ENCODE measurements at places on chromosomes 4 and X.

- DNase-seq: no peak
Observed at GRCh38 chr4:85509882-85510631, 35.1 kb downstream of the ARHGAP24 start.

GRCh38 chrX:50863471-50863870, 47.1 kb upstream of the BMP15 start:
- DNase-seq: no peak

DNA sequence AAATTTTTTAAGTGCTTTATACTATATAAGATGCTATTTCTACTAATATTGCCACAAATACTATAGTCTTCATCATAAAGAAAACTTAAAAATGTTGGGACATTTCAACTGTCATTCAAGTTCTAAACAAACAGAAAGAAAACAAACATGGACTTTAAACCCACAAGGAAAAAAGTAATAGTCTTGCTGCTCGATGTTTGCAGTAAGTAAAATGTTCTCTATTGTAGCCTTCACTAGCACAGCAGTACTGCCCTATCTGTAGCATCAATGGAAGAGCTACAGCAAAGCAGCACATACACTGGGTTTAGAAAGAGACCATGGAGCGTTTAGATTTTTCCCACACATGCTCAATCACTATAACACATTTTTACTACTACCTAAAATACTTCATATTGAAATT, 146.8 kb downstream of the KLHL13 start:
- DNase-seq: no peak

GRCh38 chr4:88720451-88721428, 23.1 kb upstream of the NAP1L5 start:
- DNase-seq: no peak

DNA sequence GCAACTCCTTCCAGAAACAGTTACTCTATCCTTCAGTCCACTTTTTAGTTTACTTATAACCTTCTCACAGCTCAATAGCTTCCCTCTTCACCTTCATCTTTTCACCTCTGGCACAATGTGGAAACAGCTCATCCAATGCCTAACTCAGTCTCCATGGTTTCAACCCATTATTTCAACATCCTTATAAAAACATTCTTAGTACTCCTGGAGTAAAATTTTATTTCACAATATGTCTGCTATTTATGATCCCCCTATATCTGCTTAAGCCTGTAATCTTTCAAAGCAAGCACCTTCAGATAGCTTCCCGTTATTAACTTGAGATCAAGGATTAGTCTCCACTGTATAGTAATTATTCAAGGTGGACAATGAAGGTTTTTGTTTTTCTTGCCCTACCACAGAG, 156.3 kb downstream of the GASK1B start:
- no peak for DNase-seq

GRCh38 chr4:78024576-78025091, 32.5 kb upstream of the FRAS1 start:
- no peak for DNase-seq

DNA sequence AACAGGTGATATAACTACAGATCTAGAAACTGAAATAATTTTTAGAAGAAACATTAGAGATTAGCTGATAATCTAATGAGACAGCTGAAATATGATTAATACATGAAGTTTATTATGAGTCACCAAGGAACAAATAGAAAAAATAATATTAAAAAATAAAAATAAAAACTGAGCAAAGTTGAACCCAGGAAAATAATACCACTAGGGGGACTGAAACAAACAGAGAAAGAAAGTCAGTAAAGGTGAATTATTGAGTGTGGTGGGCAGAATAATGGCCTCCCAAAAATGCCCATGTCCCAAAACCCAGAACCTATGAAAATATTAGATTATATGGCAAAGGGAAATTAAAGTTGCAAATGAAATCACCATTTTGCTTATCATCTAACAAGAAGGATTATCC, 820.7 kb upstream of the INTU start:
- DNase-seq: no peak

DNA sequence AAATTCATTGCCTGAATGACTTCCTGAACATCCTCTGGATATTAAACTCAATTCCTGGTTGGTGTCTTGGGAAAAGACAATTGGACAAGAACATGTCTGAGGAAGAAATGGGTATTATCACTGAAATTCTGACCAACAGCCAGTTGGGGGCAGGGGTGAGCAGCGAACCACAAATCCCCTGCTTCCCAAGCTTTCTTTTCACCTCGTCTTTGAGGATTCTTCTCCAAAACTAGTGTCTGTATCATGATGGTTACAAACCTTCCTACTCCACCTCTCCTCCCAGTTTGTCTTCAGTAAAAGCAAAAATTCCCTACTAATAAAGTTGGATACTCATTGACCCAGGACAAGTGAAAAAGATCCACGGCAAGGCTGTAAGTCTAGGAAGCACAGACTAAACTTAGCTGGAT, 48.3 kb upstream of the WDR1 start:
- DNase-seq: no peak

DNA sequence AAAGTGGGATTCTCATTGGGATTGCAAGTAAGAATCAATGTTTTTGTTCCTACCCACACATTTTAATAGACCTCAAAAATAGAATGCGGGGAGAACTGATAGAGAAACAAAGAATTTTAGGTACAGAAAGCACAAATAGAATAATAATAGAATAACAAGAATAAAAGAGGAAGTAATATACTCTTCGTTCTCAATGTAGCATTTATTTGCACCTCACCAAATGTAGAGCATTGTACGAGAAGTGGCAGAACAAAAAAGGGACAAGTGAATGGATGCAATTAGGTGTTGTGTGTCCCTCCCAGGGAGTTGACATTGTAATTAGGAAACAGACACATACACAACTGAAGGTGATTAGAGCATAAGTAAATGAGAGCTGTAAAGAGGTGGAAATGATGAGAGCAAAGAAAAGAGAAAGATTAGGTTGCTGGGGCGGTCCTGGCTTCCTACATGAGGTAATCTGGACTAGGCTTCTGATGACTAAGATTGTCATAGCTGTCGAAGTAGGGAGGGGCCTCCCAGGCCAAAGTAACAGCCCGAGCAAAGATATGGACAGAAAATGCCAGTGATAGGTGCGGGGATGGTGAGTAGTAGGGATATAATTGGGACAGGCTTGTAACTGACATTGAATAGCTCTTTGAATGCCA, 10.4 kb downstream of the RAB9A start:
- DNase-seq: no peak

- no peak for DNase-seq
Observed at GRCh38 chr4:19300213-19300612, 951.5 kb upstream of the SLIT2 start.

DNA sequence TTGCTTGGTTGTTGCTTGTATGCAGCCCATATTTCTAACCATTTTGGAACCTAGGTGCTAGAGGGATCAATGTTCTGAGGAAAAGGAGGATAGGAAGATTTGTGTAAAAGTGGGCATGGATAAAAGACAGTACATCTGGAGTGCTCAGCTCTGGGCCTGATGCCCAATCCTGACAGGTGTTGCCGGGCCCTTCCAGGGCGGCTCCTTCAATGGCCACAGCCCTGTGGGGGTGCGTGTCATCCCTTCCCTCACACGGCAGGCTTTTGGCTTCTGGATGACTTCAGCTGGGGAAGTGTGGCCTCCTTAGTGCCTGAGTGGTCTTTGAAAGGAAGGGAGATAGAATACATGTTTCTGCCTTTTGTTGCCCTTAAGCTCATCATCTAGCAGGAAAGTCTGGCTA, 47.2 kb downstream of the NELFA start:
- peak; percentile 36 for DNase-seq

GRCh38 chr4:89889289-89889688, 5.4 kb upstream of the MMRN1 start:
- DNase-seq: no peak

- DNase-seq: no peak
Observed at GRCh38 chr4:184816962-184817361, 8.8 kb downstream of the ACSL1 start.

DNA sequence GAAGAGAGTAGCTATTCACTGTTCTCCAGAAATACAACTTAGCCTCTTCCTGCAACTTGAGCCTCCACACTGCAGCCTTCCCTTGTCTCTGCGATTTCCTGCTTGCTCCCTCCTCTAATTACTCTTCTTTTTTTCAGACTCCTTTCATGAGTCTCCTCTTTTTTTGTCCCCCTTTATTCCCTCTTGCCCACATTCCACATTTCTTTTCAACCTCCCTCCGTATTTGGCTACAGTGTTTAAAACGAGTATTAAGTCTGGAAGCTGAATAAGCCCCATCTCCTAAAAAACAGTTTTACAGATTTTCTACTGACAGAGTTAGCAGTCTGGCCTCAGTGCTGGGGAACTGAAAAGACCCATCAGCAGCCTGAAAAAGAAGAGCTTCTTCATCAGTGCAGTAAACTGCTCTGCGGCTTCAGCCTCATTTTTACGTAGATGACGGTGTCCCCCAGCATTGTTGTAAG, 141.5 kb downstream of the TENM3 start:
- no peak for DNase-seq

DNA sequence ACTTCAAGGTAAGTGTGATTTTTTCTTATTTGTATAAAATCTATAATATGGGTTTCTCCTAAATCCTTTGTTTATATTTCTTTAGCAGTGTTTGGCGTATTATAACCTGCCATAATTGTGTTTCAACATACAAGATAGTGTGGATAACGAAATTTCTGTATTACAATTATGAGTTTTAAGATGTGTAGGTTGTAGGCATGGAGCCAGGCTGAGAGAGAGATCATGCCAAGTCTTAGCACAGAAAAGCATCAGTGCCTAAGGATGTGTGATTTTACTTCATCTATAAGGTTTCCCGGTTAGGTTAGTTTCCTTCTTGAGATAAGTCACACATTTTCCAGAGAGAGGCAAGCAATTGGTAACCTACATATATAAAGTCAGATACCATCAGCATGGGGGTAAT, 161.2 kb downstream of the RAPGEF2 start:
- DNase-seq: no peak

DNA sequence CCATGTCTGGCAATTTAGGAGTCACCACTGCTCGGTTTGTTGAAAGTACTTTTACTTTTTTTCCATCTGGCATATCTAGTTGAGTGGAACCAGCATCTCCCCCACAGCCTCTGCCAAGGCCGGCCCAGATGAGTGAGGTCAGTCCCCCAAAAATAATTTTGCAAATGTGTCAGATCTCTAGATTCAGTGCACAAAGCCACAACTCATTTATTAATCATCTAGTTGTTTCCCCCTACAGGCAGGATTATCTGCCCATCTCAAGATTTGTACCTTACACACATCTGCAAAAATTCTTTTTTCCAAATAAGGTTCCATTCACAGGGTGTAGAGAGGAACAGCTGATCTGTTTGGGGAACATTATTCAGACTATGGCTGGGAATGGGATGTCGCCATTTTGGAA, 174.0 kb upstream of the MXRA5 start:
- DNase-seq: no peak

GRCh38 chrX:38656350-38656915, 95.1 kb downstream of the TSPAN7 start:
- peak; percentile 5 for DNase-seq

GRCh38 chr4:184350213-184350817, 124.0 kb downstream of the IRF2 start:
- DNase-seq: no peak

DNA sequence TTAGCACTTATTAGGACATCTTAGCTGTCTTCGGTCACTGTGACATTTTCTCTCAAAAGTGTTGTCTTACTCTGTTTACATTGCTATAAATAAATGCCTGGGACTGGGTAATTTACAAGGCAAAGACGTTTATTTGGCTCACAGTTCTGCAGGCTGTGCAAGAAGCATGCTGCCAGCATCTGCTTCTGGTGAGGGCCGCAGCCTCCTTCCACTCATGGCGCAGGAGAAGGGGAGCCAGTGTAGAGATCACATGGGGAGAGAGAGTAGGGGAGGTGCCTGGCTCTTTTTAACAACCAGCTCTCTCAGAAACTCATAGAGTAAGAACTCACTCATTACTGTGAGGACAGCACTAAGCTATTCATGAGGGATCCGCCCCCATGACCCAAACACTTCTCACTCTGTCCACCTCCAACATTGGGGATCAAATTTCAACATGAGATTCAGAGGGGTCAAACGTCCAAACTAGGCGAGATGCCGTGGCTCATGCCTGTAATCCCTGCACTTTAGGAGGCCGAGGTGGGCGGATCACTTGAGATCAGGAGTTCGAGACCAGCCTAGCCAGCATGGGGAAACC, 43.5 kb upstream of the HERC6 start:
- no peak for DNase-seq

DNA sequence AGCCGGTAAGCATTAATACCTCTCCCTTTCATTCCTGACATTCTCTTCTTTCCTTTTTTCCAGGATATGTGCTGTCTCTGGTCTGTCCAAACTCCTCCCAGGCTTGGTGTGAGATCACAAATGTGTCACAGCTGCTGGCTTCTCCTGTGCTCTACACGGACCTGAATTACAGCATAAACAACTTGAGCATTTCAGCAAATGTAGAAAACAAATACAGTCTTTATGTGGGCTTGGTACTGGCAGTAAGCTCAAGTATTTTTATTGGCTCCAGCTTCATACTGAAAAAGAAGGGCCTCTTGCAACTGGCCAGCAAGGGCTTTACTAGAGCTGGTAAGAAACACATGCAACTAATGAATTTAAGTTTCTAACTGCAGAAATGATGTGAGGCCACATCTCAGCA, 8.4 kb downstream of the NIPAL1 start:
- peak; percentile 48 for DNase-seq

DNA sequence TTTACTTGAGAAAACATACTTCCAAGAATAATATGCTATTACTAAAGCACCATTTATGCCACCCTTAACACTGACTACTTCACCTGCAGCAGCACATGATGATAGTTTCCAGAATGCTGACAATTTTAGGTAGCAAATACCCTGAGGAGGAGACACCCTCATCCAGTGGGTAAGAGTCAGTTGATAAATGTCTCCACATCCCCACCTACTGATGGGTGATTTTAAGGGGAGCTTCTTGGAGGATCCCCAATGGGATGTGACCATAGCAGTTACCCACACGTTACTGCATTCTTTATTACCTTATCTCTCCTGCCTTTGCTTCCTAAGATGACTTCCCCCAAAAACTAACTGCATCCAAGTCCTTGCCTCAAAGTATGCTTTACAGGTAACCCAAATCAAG, 131.2 kb upstream of the SMARCAD1 start:
- DNase-seq: no peak

DNA sequence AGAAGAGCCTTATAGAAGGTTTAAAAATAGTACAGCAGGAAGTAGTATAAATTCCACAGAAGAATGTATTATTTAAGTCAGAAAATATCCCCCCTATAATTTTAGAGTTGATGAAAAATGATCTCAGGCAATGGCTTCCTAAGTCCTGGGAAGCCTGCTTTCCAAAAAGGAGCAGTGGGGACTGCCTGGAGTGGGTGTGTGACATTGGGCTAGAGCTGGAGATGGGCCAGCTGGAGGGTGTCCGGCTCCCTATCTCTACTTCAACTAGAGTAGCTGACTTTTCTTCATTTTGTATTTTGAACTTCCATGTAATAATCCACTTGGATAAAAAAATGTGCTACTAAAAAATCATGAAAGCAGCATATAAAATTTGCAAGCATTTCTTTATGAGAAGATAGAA, 253.9 kb downstream of the ANK2 start:
- no peak for DNase-seq

DNA sequence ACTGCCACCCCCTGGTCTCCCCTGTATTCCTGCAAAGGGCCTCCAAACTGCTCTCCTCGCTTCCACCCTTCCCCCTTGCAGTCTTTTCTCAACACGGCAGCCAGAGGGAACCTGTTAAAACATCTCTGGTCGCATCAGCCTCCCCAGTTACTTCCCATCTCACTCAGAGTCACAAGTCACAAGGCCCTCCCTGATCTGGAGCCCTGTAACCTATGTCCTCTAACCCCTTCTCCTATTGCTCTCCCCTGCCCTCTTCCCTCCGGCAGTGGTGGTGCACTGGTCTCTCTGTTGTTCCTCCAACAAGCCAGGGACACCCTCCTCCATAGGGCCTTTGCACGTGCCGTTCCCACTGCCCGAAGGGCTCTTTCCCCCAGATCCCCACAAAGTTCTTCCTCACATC, 73.2 kb downstream of the SH3KBP1 start:
- DNase-seq: no peak
